ENCODE measurements at places on chromosomes 7 and 10. TPM values are rescaled to one million over a fixed set of nuclear protein-coding genes. Genes with fewer than 3 reads are reported as not detected.

GRCh38 chr7:128351296-128352152 is 7.8 kb upstream of the RBM28 start:
- H3K36me3 ChIP-seq: no peaks in the 10 kb centered on the region
- peaks cover 5% of the 10 kb centered on the region for H3K4me1 ChIP-seq
- H3K27me3 ChIP-seq: peaks cover 83% of the 10 kb centered on the region
- no peak overlapping the region for H3K27ac ChIP-seq

The AOAH gene
- total RNA-seq: not detected

The UNCX gene
- not detected for total RNA-seq

GRCh38 chr7:11427686-11428273 is 404.2 kb downstream of the THSD7A start:
- DNase-seq: no peak
- H3K4me1 ChIP-seq: peaks cover 12% of the 10 kb centered on the region
- no peaks in the 10 kb centered on the region for H3K36me3 ChIP-seq
- no peak overlapping the region for H3K27ac ChIP-seq

- peaks cover 23% of the 10 kb centered on the region for H3K36me3 ChIP-seq
- H3K27me3 ChIP-seq: no peaks in the 10 kb centered on the region
- no peak overlapping the region for H3K4me3 ChIP-seq
- H3K4me1 ChIP-seq: peaks cover 41% of the 10 kb centered on the region
- H3K27ac ChIP-seq: no peak overlapping the region
Observed at GRCh38 chr7:43217055-43217454, 104.6 kb downstream of the HECW1 start.

GRCh38 chr7:71694665-71695064 is 562.7 kb downstream of the GALNT17 start:
- H3K36me3 ChIP-seq: peaks cover 34% of the 10 kb centered on the region
- no peak for DNase-seq
- H3K4me1 ChIP-seq: no peaks in the 10 kb centered on the region
- H3K27ac ChIP-seq: peak overlapping the region; percentile 13
- no peaks in the 10 kb centered on the region for H3K27me3 ChIP-seq
- no peak overlapping the region for H3K4me3 ChIP-seq

The SLC37A3 gene
- 48.7 TPM for total RNA-seq

GRCh38 chr7:101174322-101174854 is 5.7 kb downstream of the NAT16 start:
- peak; percentile 41 for DNase-seq
- H3K4me3 ChIP-seq: peak overlapping the region; percentile 74
- H3K27ac ChIP-seq: no peak overlapping the region
- peaks cover 37% of the 10 kb centered on the region for H3K4me1 ChIP-seq

The GPR158 gene
- total RNA-seq: 0.44 TPM

DNA sequence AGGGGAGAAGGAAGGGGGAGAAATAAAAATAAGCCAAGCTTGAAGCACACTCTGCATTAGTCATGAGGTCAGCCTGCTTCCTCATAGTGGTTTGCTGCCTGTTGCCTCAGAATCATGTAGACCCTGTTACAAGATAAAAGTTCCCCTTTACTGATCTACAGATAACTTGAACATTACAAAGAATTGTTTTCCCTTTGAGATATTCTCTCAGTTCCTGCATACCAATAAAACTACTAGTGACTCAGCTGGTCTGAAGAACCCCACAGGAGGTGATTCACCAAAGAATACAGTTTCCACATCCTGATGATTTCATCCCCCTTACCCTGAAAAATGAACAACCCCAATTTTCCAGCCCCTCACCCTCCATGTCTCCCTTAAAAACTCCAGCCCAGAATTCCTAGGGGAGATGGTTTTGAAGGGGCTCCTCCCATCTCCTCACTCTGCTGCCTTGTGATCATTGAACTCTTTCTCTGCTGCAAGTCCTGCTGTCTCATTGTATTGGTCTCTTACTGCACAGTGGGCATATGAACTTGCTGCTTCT is 31.5 kb upstream of the NRP1 start:
- no peak for DNase-seq
- peaks cover 5% of the 10 kb centered on the region for H3K4me1 ChIP-seq
- peaks cover 9% of the 10 kb centered on the region for H3K36me3 ChIP-seq
- no peaks in the 10 kb centered on the region for H3K27me3 ChIP-seq

- H3K36me3 ChIP-seq: no peaks in the 10 kb centered on the region
- H3K27me3 ChIP-seq: no peaks in the 10 kb centered on the region
- DNase-seq: peak; percentile 8
Observed at GRCh38 chr10:88616250-88616977, 29.9 kb downstream of the LIPJ start.

The POLR2J2 gene
- 5.9 TPM for total RNA-seq

GRCh38 chr7:76091506-76091905 is 43.6 kb downstream of the MDH2 start:
- no peak for DNase-seq
- no peak overlapping the region for H3K27ac ChIP-seq
- no peaks in the 10 kb centered on the region for H3K27me3 ChIP-seq
- peaks cover 3% of the 10 kb centered on the region for H3K4me1 ChIP-seq

DNA sequence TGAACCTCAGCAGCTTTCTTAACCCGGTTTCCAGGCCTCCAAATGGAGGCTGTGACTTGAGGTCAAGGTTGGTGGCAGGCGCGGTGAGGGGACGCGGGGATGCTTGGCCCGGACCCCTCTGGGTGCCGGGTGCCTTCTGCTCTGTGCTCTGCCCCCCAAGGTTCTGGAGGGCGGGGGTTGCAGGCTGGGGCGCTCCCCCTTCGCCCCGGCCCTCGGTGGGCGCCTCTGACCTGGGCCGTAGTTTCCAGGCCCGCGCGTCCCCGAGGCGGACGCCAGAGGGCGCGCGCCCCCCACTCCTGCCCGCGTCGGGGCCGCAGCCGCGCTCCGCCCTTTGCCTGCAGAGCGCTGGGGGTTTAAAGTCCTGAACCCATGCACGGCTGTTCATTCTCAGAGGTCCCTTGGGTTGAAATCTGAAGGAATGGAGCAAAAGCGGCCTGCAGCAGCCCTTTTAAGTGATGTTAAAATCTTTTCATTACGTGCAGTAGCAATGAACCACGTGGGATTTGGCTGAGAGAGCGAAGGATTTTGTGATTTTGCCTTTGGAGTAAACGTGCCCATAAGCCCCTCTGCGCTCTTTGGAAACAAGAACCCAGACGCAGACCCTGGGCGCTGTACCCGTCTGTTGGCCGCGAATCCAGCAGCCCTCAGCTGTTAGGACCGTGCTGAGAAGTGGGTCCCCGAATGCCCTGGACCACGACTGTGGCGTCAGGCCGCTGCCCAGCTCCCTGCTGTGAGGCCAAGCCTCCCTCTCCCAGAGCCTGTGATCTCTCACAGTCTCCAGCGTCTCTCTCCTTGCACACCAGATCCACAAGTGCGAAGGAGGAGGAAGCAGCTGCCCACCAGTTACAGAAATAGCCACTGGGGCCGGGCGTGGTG is 135.0 kb downstream of the ACTR3B start:
- no peaks in the 10 kb centered on the region for H3K36me3 ChIP-seq
- DNase-seq: peak; percentile 60
- no peak overlapping the region for H3K27ac ChIP-seq

The ADAM12 gene
- total RNA-seq: 0.22 TPM

The FRMPD2 gene
- total RNA-seq: 1.3 TPM

- H3K27ac ChIP-seq: no peak overlapping the region
- peaks cover 33% of the 10 kb centered on the region for H3K4me1 ChIP-seq
- peaks cover 8% of the 10 kb centered on the region for H3K36me3 ChIP-seq
- H3K27me3 ChIP-seq: no peaks in the 10 kb centered on the region
- no peak for DNase-seq
Observed at GRCh38 chr10:33664070-33664469, 329.6 kb upstream of the NRP1 start.

- H3K4me3 ChIP-seq: peak overlapping the region; percentile 85
- DNase-seq: peak; percentile 81
- no peaks in the 10 kb centered on the region for H3K27me3 ChIP-seq
- H3K27ac ChIP-seq: peak overlapping the region; percentile 100
Observed at GRCh38 chr7:2353936-2354185, 766 bp upstream of the EIF3B start.

The NUTM2E gene
- 0.15 TPM for total RNA-seq

- no peaks in the 10 kb centered on the region for H3K4me1 ChIP-seq
- no peak overlapping the region for H3K4me3 ChIP-seq
- no peak for DNase-seq
- H3K36me3 ChIP-seq: no peaks in the 10 kb centered on the region
- no peaks in the 10 kb centered on the region for H3K27me3 ChIP-seq
- no peak overlapping the region for H3K27ac ChIP-seq
Observed at GRCh38 chr10:92965314-92965713, 95.3 kb upstream of the CYP26C1 start.

DNA sequence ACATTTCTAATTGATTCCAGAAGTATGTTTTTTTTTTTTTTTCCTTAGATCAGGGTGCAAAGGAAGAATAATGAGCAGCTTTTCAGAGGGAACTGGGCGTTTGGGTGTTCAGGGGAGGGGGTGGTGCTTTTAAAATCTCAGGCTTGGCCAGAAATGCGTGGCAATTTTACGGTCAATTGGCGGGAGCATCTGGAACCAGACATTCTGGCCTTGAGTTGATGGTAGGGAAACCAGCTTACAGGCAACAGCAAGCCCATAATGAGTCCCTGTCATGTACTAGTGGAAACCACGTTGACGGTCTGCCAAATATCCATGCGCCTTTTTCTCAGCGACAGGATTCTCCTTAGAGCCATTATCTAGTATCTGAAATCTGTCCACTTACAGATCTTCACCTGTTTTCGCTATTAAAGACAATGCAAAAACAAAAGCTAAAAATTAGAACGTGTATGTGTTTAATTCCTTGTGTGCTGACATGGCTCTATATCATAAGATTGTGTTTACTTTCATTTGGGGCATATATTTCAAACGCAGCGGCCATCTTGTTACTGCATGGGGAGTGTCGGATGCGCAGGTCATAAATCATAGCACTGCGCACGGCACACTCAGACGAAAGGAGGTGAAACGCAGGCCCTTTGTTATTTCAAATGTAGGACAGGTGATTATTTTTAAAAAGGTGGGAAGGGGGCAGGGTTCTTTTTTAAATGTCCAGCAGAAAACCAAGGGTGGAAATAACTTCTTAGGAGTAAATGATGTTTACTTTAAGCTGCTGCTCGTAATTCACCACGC is 209.2 kb downstream of the AGMO start:
- H3K4me3 ChIP-seq: no peak overlapping the region
- no peak for DNase-seq
- no peaks in the 10 kb centered on the region for H3K36me3 ChIP-seq
- H3K27ac ChIP-seq: no peak overlapping the region
